ENCODE measurements at places on chromosomes 3 and 15. TPM values are rescaled to one million over a fixed set of nuclear protein-coding genes. Genes with fewer than 3 reads are reported as not detected.

Gene HHLA2
- total RNA-seq, result 0.40 TPM

Gene ACP3
- total RNA-seq, result 1.5 TPM

- DNase-seq, result no peak
These were observed 91.5 kb downstream of the STT3B start for GRCh38 chr3:31624083-31624709.

DNA sequence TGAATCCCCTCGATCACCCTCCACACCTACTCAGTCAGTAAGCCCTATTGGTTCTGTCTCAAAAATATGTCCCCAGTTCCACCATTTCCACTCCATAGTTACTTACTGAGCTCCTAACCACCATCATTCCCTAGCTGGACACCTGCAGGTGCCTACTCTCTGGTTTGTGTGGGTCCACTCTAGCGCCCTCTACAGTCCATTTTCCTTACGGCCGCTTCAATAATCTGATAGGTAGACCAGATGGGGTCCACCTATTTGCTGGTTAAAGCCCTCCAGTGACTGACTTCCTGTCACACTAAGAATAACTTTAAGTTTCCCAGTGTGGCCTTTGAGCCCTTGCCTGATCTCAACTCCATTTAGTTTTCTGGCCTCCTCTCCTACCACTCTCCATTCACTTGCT, 5.0 kb downstream of the GXYLT2 start:
- peak; percentile 1 for DNase-seq

GRCh38 chr15:77251662-77252061, 168.2 kb downstream of the PEAK1 start:
- no peak for DNase-seq

Gene MINDY4B
- total RNA-seq, result not detected

GRCh38 chr3:42376344-42376798, 34.0 kb downstream of the LYZL4 start:
- no peak for DNase-seq

DNA sequence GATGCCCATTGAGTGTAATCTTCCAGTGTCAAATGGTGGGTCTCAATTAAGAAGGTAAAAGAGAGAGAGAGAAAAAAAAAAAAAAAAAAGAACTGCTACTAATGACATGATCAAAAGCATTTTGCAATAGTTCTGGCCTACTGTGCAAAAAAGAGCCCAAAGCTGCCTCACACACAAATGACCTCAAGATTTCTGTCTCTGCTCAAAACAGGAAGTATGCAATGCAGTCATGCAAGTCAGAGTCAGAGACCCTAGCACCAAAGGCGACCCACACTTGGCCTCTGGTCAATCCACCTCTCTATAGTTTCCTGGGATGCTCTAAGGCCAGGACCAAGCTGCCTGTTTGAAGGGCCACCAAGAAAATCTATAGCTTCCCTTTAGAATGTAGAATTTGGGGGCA, 323.5 kb downstream of the VPS13C start:
- DNase-seq, result no peak

Gene ANKRD63
- not detected for total RNA-seq

DNA sequence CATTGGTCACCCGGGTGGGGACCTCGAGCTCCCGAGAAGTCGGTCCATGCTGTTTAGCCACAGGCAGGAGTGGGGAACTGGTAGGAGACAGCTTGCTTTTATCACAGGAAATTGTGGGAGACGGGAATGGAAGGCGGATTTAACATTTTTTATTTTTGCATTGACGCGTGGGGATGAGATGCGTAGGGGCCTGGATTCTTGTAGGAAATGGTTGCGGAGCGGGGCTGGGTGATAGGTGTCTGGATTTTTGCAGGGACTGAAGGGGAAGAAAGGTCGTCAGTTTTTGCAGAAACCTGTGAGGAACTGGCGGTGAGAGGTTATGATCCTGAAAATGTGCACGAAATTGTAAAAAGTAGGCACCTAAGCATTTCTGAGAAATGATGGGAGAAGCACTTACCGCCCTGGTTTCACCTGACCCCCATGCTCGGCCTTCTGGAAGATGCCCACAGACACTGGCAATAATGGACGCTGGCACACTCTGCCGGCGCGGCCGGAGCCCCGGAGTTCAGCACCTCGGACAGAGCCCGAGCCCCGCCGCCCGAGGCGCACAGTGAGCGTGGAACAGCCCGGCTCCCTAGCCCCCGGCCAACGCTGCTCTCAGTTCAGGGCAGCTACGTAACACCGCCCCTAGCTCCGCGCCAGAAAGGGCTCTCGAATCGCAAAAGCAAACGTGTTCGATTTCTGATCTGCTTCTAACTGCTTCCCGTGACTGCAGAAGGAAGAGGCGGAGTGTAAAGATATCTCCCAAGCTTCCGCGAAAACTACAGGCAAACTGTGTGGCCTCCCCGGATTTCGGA, 928 bp downstream of the ANKRD34C start:
- peak; percentile 48 for DNase-seq

DNA sequence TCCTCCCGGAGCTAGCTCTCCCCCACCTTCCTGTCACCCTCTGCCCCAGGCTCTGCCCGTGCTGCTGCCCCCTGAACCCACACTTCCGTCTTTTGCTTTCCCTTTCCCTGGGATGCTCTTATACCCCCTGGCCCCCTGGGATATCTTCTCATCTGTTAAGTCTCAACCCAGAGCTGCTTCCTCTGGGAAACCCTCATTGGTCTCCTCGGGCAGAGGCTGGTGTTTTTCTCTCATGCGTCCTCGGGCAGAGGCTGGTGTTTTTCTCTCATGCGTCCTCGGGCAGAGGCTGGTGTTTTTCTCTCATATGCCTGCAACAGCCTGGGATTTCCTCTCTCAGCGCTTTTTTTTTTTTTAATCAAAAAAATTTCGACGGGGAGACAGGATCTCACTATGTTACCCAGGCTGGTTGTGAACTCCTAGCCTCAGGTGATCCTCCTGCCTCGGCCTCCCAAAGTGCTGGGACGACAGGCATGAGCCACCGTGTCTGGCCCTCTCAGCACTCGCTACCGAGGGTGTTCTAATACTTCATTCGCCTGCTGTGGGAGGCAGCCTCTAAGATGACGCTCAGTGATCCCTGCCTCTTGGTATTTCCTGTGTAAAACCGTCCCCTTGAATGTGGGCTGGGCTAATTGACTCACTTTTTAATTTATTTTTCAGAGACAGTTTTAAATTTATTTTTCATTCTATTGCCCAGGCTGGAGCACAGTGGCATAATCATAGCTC, 62.7 kb upstream of the TFRC start:
- no peak for DNase-seq

GRCh38 chr3:139676108-139676507, 1.7 kb downstream of the NMNAT3 start:
- DNase-seq, result no peak

GRCh38 chr3:26655231-26655630, 32.7 kb downstream of the LRRC3B start:
- no peak for DNase-seq

DNA sequence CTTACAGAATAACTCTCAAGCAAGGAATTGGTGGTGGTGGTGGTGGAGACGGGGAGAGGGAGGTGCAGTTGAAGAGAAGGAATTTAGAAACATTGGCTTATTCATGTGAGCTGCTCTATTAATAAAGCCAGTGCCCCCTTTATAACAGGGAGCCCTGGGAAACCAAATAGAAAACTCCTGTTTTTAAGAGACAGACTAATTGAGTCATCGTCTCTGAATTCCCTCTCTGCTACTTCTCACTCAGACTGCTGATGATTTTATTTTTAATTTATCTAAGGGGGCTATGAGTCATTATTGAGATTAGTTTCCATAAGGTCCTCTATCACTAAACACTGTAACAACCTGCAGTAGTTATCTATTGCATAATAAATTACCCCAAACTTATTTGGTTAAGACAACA, 145.9 kb upstream of the GALNT15 start:
- DNase-seq, result no peak

Gene HIGD2B
- not detected for total RNA-seq

- DNase-seq, result no peak
These were observed 10.7 kb downstream of the SLC33A1 start for GRCh38 chr3:155843569-155843968.

Gene NDUFB5
- total RNA-seq, result 182 TPM

Gene GLDN
- 5.1 TPM for total RNA-seq

DNA sequence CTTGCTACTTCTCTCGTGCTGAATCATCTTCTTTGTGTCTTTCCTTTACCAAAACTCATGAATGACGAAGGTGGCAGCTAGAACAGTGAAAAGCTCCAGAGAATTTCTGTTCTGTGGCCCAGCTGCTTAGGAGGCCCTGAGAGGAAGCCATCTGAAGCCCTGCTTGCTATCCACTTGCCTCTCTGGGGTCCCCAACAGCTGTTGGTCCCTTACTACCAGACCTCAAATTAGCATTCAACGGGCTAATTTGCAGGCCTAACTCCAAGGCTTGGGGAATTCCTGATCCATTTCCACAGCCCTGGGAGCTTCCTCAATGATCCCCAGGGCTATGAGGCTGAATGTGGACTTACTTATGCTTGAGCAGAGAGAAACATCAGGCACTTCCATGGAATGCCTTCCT, 37.5 kb upstream of the FSTL1 start:
- DNase-seq, result no peak

DNA sequence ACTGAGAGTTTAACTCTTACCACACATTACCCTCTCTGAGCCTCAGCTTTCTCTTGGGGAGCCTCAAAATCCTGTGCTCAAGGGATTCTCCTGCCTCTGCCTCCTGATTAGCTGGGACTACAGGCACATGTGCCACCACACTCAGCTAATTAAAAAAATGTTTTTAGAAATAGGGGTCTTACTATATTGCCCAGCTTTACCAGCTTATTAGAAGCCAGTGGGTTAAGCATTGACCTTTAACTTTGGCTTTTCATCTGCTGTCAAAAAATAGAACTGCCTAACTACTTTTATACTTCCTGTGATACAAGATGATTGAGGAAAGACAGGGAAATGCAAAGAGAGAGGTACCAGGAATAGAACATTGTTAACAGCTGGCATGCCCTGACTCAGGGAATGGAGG, 27.3 kb downstream of the MYO1E start:
- DNase-seq, result no peak

GRCh38 chr3:72323773-72324172, 524.5 kb downstream of the SHQ1 start:
- no peak for DNase-seq

DNA sequence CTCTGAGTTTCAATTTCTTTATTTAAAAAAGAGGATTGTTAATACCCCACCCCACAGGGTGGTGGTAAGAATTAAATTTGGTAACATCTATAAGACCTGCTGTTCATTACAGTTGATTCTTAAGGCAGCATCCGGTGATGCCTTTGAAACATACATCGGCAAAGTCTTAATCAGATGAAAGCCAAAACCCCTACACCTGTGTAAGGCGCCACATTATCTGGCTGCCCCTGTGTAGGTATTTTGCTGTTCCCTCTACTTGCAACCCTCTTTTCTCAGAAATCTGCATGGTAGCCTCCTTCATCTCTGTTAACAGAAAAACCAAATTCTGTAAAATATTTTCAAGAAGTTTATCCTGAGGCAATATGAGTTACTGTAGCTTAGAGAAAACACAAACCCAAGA, 90.0 kb downstream of the ST6GAL1 start:
- no peak for DNase-seq

Gene CCR8
- not detected for total RNA-seq

GRCh38 chr3:41024031-41024836, 175.1 kb upstream of the CTNNB1 start:
- no peak for DNase-seq
